CD4-positive, alpha-beta T cell treated with Interleukin-2 at 100 ng/mL for 4 hours (primary cell): ENCODE measurements at places on chromosomes 7 and 10.

DNA sequence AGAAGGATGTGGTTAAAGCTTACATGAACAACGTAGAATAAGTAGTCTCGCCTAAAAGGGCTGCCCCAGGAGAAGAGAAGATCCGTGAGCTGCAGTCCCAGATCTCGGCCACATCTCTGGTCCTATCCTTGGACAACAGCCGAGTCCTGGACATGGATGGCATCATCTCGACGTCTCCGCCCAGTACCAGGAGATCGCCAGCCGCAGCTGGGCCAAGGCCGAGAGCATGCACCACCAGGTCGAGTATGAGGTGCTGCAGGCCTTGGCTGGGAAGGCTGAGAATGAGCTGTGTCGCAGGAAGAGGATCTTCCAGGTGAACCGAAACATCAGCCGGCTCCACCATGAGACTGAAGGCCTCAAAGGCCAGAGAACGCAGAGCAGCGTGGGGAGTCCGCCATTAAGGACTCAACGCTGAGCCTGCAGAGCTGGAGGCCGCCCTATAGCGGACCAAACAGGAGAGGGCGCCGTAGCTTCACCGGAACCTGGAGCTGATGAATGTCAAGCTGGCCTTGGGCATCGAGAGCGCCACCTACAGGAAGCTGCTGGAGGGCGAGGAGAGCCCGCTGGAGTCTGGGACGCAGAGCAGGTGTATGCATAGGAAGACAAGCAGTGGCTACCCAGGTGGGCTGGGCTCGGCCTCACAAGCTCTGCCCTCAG, 22.2 kb downstream of the LIPK start:
- no peak for DNase-seq

GRCh38 chr7:110539216-110539615, 551.7 kb upstream of the LRRN3 start:
- no peak for DNase-seq

- no peak for DNase-seq
Observed at GRCh38 chr10:34612446-34612845, 202.7 kb downstream of the PARD3 start.

- no peak for DNase-seq
Observed at GRCh38 chr10:62462461-62462860, 88.3 kb downstream of the ZNF365 start.

- DNase-seq = no peak
Observed at GRCh38 chr7:153640586-153640985, 411.6 kb upstream of the DPP6 start.

GRCh38 chr10:75234683-75235374, 928 bp downstream of the COMTD1 start:
- no peak for DNase-seq
